Activated T-helper 2 cell treated with anti-CD3 and anti-CD28 coated beads, Interferon-gamma antibody, Interleukin-2, Interleukin-4, amounts not matched to agents 10 μg/mL and 5 μg/mL and 100 μg/mL, durations not matched to agents 14 hours and 24 hours and 36 hours (primary cell): ENCODE measurements at places on chromosomes 1 and 21. TPM values are rescaled to one million over a fixed set of nuclear protein-coding genes. Genes with fewer than 3 reads are reported as not detected.

DNA sequence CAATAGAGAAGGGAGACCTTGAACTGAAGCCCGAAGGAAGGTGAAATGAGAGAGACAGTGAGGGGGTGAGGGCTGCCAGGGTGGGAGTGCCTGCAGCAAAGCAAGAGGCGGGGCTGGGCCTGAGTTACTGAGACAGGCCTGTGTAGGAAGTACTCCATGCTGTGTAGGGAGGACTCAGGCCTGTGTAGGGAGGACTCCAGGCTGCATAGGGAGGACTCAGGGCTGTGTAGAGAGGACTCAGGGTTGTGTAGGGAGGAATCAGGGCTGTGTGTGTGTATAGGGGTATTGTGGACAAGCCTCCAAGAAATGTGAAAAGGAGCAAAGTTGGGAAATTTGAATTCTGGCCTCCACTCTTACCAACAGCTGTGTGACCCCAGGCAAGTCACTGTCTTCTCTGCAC is 133.8 kb upstream of the CACNA1E start:
- no peak for DNase-seq

DNA sequence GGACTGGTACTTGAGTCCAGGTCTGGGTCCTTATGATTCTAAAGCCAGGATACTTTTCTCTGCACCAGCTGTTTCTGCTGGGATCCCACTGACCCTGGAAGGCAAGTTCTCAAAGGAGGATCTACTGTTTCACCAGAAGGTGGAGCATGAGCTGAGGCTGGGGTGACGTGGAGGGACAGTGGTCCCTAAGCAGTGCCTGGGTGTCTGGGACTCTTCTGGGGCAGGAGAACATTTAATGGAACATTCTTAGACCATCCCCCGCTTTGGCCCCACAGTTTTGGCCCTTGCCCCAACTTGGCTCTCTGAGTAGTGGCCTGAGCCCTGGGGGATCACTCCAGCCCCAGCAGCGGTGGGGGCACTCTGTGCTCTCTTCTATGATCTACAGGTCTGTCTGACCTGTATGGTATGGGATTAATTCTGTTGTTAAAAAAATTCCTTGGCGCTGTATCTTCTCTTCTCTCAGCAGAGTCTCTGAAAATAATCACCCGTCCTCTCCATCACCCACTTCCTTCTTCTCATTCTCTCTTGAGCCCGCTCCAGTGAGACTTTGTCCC is 60.3 kb upstream of the CSF3R start:
- no peak for DNase-seq

The FAM151A gene
- total RNA-seq: not detected in 2 replicates

The RNF2 gene
- 25.7 and 30.6 TPM in 2 replicates for total RNA-seq

- DNase-seq: no peak
Observed at GRCh38 chr1:33254491-33254890, 1.8 kb upstream of the ZNF362 start.

- DNase-seq: no peak
Observed at GRCh38 chr1:74467786-74468377, 44.5 kb downstream of the LRRC53 start.

DNA sequence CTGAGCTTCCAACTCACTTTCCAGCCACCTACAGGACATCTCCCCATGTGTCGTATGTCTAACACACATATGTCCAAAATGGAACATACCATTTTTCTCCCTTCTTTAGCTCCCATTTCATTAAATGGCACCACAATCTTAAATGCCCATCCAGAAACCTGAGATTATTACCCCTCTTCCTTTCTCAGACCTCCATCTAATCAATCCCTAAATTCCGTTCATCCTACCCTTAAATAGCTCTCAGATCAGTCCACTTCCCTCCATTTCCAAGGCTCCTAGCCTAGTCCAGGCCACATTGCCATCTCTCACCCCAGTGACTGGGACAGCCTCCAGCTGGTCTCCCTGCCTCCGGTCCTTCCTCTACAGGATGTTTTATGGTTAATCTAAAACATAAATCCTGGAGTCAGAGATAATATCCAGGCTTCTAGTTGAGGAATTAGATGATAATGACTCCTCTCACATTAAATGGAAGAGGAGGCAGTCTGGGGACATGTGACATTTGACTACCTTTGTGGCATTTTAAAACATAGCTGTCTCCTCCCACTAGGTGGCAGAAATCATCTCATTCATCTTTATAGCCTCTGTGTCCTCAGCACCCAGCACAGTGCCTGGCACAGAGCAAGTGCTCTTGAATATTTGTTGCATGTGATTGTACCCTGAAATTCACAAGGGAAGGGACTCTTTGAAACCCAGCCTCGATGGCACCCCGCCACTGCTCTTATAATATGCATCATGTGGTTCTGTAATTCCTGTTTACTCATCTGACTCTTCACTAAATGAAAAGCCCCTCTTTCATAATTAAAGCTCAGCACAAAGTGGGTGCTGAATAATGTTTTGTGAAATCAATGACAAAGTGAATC is 102.3 kb downstream of the TMEM53 start:
- DNase-seq: no peak

DNA sequence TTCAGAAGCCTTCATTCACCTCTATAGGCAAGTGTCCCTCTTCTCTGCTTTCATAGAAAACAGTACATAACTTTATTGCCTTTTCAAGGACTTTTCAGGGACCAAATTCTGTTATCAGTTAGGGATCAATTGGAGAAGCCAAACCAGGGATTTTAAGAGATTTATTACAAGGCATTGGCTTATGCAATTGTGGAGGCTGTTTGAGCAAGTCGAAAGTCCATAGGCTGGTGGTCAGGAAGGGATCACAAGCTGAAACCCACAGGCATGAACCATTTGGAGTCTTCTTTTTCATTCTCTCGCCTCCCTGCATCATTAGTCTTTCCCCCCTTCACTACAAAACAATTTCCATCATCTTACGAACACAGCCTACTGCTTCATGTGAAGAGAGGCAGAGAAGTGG is 34.8 kb upstream of the SYCP1 start:
- no peak for DNase-seq

DNA sequence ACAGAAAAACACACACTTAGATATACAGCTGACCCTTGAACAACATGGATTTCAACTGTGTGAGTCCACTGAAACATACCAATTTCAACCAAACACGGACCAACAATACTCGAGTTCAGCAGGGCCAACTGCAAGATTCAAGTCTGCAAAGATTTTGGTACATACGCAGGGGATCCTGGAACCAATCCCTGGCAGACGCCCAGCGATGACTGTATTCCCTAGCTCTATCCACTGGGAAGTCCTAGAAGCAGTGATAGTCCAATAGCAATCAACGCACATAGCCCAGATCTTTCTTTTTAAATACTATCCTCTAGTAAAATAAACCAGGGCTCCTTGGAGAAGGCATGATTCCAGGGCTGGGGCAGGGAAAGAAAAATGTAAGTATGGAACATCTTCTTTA is 9.0 kb downstream of the DDX59 start:
- no peak for DNase-seq

DNA sequence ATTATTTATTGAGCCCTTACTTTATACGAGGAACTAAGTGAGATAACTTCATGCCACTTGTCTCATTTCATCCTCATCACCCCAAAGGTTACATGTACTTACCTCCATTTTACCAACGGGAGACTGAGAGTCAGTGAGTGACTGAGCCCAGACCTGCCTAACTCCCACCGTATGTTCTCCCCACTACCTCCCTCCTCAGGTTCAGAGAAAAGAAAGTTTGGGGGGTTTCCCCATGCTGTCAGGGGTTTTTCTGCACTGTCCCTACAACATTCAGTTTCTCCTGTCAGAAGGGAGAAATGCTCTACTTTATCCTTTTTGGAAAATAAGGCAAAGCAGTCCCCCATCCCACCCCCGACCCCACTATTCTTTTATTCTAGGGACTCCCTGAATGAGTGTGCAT is 32.9 kb downstream of the FAM78B start:
- no peak for DNase-seq

GRCh38 chr21:38785483-38785882 is 20.2 kb upstream of the ETS2 start:
- DNase-seq: no peak
